ENCODE measurements at places on chromosomes 3 and 15.
A peak's percentile ranks its signal among the peaks of the same experiment; 100 is the strongest.

DNA sequence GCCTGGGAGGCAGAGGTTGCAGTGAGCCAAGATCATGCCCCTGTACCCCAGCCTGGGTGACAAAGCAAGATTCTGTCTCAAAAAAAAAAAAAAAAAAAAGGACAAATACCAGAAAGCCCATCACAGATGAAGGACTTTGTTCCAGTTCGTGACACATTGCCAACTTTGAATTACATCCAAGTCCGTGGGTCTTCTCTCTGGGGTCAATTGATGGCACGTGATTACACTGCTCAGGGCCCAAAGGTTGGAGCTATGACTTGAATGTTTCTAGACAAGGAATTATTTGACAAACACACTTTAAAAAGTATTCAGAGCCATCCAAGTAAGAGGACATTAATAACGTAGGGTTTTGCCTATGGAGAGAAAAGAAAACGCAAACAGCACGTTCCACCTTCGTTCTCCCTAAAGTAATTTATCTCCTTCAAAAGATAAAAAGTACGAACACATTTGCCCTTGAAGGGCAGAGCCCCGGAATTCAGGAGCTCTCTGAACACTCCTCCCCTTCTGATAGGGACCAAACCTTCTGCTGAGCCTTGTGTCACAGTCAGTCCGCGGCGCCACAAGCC lies 31.3 kb upstream of the ST3GAL6 start:
- DNase-seq: peak; percentile 27

DNA sequence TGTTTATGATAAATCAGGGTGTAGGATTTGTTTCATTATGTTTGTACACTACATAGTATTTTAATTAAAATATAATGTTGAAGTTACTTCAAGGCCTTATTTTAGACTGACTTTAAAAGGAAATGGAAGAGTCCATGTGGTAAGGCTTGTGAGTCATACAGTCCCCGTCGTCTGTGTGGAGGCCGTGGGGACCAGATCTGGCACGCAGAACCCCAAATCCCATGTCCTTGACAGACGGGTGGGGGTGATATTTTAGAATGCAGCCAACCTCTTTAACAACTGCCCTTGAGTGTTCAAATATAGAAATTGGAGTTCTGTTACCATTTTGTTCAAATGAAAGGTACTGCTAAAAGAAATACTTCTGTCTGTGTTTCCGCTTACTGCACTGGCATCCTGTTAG lies 35.8 kb downstream of the ABHD17C start:
- DNase-seq: no peak

DNA sequence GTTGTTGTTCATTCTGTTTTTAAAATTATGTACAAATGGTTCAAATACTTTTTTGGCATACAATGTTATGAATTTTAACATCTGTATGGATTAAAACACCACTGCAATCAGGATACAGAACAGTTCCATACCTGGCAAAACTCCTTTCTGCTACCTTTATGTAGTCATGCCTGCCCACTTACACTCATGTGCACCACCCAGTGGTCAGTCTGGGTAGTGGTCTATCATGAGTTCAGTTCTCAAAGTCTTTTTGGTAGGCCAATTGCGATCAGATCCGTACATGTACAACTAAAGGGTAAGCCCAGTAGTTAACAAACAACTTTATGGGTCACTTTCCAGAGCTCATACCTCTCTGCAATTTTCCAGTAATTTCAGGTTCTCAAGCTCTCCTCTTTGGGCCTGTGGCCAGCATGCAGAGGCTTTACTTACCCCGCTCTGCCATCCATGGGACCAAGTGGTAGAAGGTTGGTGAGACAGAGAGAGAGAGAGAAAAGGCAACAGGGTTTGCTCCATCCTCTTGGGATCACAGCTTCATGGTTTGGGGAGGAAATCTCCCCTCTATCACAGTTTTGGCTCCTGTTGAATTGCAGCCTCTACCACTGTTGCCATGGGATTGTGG lies 63.9 kb upstream of the FAM98B start:
- DNase-seq: peak; percentile 45

- no peak for DNase-seq
These were observed 22.9 kb upstream of the CFAP20DC start for GRCh38 chr3:59072681-59073080.

DNA sequence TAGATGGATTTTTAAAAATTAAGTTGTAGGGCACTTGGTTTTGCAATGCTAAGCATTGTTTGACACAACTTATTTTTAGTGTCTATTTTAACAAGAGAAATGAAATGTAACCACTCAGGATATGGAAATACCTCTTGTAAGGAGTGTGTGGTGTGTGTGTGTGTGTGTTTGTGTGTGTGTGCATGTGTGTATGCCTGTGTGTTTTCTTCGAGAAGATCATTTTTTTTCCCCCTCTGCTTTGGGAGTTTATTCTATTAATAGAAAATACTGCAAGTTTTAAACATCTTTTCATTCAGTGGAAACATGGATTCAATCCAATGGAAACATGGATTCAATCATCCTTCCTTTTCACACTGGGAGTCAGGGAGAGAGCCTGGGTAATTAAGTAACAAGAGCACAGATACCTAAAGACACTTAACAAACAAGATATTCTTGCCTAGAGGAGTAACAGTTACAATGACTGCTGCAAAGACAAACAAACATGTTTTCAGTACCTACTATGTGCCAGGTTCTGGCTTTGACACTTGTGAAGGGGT lies 567.2 kb upstream of the TBL1XR1 start:
- DNase-seq: no peak

- peak; percentile 95 for DNase-seq
These were observed 394.1 kb upstream of the TBL1XR1 start for GRCh38 chr3:177591379-177591778.

GRCh38 chr3:143060906-143061305 lies 58.7 kb upstream of the CHST2 start:
- peak; percentile 22 for DNase-seq

DNA sequence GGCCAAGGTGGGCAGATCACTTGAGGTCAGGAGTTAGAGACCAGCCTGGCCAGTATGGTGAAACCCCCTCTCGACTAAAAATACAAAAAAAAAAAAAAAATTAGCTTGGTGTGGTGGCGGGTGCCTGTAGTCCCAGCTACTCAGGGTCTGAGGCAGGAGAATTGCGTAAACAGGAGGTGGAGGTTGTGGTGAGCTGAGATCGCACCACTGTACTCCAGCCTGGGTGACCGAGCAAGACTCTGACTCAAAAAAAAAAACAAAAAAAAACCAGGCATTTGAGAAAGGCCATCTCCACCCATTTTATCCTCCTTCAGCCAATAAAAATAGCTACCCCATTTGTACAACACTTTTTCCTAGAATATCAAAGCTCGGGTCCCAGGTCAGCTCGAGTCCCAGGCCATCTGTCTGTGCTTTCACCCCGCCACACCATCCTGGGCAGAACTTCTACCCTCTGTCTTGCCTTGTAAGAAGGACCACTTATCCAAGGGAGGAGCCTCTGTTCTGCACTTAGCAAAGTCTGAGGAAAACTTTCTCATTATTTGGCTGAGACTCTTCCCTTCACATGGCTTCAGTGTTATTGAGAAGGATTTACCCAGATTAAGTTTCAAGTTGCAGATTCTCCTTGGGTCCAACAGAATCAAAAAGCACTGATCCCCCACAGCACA lies 99.1 kb downstream of the MESD start:
- no peak for DNase-seq

GRCh38 chr3:105788593-105788992 lies 80.2 kb downstream of the CBLB start:
- DNase-seq: no peak

GRCh38 chr3:10869460-10869859 lies 53.4 kb downstream of the SLC6A11 start:
- DNase-seq: no peak

DNA sequence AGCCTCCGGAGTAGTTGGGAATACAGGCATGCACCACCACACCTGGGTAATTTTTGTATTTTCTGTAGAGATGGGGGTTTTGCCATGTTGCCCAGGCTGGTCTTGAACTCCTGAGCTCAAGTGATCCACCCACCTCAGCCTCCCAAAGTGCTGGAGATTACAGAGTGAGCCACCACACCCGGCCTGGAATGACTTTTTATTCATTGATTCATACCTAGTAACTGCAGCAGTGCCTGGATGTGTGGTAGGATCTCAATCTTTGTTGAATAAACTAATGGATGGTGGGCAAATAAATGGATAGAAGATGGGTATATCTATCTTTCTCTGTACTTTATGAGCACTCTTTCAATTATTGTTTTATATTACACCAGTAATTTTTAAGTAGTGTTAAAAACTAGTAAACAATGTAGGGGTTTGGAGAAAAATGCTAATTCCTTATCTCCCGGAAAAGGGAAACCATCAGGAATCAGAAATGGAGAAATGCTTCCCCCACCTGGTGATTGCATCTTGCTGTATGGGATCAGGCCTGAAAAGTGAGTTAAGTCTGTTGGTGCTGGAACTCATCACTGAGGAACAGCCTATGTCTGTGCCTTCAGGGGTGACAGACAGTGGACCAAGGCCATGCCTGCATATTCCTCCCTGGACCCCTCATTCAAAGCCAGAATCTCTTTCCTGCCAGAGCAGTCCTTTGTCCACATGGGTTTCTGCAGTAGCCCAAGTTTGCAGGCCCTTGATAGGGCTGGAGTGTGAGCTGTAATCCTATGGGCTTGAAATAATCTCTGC lies 161.0 kb upstream of the CTDSPL start:
- DNase-seq: no peak

DNA sequence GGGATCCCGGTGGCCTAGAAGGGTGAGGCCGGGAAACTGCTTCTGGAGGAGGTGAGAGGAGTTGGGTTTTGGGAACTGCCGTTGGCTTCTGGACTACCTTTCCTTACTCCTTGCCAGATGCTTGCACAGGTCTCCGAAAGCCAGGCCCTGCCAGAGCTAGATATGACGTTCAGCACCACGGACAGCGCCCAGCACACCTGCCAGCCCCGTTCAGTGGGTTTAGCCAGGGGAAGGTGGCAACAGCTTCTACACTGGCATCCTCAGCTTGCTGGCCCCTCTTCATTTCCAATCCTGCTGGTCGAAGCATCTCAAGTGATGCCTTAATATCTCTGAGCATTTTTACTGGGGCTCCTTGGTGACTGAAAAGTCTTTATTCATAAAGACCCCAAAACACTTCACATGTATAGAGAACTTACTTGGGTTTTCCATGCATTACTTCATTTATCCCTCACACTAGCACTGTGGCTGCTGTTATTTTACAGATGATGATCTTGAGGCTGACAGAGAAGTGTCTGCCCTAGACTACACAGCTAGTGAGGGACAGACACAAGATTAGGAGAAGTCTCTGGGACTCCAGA lies 21.9 kb downstream of the HCN4 start:
- DNase-seq: no peak

GRCh38 chr15:64703632-64703959 lies 71.8 kb downstream of the RBPMS2 start:
- DNase-seq: no peak

DNA sequence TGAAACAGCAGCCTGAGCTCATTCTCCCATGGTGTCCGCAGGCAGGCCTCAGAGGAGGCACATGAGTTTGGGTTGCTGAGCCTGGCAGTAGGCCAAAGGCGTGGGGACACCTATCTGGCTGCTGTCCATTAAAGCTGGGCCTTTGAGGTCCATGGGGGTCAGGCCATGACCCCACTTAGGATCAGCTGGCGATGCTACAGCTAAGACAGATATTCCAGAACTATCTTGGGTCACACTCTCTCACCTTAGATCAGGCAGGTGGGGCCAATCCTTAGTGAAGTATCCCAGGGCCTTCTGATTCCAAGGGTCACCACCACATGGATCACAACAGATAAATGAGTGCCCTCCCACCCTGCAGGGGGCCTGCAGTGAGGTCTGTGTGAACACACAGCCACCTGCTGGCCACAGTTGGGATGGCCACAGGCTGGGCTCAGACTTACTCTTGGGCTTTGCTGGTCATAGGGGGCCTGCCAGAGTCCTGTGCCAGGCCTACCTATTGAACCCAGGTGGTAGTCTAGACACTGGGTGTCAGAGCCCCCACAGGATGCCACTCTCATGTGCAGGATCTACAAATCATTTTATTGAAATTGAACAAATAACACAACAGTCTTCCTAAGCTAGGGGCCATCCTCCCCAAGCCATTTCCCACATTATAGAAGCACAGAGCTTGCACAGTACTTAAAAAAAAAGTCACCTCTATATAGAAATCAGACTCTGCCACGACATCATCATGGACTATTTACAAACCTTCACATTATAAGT lies 2.0 kb upstream of the HYAL2 start:
- peak; percentile 60 for DNase-seq

GRCh38 chr15:76903251-76903681 lies 1.9 kb downstream of the SCAPER start:
- peak; percentile 9 for DNase-seq

- DNase-seq: no peak
These were observed 97.7 kb downstream of the PLCH1 start for GRCh38 chr3:155647206-155647605.

DNA sequence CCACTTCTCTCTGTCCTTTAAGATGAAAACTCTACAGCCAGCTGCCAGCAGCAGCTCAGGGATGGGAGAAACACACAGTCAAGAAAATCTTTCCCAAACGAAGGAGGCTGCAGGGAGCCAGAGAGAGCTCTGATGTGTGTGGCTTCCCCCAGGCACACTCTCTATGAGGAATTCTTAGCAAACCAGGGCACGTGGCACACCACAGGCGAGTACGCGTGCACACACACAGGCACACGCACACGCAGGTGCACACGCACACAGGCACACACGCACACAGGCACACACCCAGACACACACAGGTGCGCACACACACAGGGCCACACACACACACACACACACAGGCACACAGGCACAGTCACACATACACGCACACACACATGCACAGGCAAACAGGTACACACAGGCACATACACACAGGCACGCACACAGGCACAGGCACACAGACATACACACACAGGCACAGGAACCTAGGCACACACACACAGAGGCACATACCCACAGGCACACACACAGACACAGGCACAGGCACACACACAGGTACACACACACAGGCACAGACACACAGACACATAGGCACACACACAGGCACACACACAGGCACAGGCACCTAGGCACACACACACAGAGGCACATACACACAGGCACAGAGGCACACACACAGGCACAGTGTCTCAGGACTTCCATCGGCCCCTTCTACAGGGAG lies 91.5 kb upstream of the ATP2B2 start:
- DNase-seq: no peak

- peak; percentile 85 for DNase-seq
These were observed at the start of gene CAMK1 for GRCh38 chr3:9769426-9770275. TSS of gene CAMK1 (minus strand) at chr3:9769947. CDS start at chr3:9767749, 2,198 bp downstream.

GRCh38 chr3:24161841-24162240 lies 216.8 kb downstream of the NR1D2 start:
- DNase-seq: no peak

DNA sequence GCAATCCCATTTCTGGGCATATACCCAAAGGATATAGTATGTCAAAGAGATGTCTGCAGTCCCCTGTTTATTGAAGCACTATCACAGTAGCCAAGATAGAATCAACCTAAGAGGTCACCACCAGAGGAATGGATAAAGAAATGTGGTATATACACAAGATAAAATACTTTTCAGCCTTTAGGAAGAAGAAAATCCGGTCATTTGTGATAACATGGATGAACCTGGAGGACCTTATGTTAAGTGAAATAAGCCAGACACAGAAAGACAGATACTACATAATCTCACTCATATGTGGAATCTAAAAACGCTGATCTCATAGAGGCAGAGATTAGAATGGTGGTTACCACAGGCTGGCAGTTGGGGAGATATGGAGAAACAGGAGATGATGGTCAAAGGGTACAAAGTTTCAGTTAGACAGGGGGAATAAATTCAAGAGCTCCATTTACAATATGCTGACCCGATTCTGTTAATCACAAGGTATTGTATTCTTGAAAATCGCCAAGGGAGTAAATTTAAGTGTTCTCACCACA lies 195.8 kb downstream of the MTHFS start:
- DNase-seq: no peak
